ENCODE measurements at places on chromosomes 1 and 21.
A peak's percentile ranks its signal among the peaks of the same experiment; 100 is the strongest.

- no peak for ATAC-seq
These were observed 598.8 kb downstream of the PLPP3 start for GRCh38 chr1:55980582-55980981.

DNA sequence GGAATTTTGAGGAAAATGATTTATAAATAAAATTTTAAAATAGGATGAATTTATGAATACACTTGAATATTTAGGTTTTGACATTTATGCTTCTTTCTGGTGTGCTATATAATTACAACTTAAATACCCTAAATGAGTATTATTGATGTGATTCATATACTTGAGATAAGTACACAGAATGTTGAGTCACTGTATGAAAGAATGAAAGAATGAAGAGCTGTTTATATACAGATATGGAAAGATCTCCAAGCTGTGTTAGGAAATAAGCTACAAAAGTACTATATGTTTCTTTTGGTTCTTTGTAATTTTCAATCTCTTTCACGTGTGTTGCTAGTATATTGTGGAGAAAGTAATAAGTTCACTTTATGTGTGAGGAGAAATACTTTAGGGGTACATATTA is 147.2 kb downstream of the RASAL2 start:
- no peak for ATAC-seq

DNA sequence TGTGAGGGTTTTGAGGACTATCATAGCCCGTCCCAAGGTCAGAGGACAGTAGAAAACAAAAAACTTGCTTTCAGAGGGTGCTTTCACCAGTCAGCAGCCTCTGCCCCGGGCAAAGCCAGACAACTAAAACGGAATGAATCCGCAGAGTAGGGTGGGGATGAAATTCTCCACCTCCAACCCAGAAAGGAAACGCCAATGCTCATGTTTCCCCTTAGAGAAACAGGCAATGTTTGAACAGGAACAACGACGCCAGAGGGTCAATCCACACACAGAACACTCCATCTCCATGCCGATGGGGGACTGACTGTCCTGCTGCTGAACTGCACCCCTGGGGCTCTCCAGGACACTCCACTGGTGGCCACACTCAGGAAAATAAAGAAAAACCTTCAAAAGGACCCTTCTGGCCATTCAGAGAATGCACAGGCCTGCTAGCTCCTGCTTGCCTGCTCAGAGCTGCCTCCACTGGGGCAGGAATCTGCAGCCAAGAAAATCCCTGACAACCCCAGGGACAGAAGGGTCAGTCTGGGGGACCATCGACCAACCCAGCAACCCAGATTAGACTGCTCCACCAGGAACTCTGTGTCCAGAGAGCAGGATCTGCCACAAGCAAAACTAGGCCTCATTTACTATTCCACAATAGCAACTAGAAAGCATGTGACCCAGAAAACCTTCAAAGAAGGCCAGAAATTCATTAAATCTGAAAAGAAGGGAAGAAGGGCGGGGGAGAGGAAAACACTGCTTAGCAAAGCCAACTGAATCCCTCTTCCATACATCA is 116.0 kb downstream of the TOMM20 start:
- ATAC-seq: no peak

DNA sequence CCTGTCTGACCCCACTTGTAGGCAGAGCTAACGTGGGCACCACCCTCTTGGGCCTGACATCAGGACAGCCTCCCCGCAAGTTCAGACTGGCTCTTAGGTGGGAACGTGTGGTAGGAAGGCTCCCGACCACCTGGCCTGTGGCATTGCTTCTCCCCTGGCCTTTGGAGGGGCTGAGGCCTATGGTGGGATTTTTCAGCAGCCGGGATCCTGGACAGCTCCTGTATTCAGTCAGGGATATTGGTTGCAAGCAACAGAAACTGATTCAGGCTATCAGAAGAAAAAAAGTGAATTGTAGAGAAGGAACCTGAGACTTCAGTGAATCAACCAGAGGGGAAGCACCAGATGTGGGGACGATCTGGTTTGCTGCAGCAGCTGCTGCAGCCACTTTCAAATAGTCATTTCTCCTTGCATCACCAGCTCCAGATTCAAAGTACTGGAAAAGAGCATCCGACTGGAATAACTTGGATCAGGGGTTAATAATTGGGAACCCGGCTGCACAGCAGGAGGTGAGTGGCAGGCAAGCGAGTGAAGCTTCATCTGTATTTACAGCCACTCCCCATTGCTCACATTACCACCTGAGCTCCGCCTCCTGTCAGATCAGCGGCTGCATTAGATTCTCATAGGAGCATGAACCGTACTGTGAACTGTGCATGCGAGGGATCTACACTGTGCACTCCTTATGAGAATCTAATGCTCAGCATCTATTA is 5.9 kb downstream of the RNF186 start:
- no peak for ATAC-seq

DNA sequence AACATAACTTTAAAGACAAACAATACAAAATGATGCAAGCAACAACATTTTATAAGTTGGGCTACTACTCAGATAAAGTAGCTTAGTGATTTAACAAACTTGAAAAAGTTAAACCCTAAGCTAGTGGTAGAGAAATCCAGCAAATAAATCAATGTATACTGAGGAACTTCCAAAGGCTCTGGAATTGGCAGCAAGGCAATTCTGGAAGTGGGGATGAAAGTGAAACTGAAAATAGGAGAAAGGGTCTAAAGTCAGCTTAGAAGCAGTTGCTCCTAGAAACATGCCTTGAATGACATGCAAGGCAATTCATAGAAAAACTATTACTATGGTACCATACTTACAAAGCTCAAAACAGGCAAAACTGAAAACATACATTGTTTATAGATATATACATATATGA is 90.0 kb upstream of the CAMK1G start:
- ATAC-seq: no peak

GRCh38 chr1:60958001-60958400 is 124.4 kb upstream of the NFIA start:
- no peak for ATAC-seq

GRCh38 chr1:84253891-84254290 is 47.6 kb upstream of the SAMD13 start:
- peak; percentile 50 for ATAC-seq

GRCh38 chr1:45685308-45686014 is 872 bp downstream of the GPBP1L1 start:
- no peak for ATAC-seq

- no peak for ATAC-seq
These were observed 77.9 kb downstream of the PSMG1 start for GRCh38 chr21:39105341-39105765.

DNA sequence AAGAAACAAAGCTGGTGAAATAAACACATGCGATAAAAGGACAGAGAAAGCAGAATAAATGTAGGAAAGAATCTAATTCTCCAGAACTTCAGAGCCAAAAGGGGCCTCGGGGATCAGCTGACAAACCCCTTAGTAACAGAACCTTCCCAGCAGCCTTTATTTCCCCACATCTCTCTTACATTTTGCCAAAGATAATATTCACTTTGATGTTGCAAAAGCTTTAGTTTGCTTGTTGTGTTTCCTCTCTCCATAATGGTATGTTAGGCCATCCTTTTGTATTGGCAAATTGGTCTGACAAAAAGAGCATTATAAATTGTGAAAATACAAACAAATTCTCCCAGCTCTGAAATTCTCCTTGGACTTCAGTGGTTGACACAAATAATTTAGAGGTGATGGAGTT is 54.9 kb downstream of the OPTC start:
- no peak for ATAC-seq

DNA sequence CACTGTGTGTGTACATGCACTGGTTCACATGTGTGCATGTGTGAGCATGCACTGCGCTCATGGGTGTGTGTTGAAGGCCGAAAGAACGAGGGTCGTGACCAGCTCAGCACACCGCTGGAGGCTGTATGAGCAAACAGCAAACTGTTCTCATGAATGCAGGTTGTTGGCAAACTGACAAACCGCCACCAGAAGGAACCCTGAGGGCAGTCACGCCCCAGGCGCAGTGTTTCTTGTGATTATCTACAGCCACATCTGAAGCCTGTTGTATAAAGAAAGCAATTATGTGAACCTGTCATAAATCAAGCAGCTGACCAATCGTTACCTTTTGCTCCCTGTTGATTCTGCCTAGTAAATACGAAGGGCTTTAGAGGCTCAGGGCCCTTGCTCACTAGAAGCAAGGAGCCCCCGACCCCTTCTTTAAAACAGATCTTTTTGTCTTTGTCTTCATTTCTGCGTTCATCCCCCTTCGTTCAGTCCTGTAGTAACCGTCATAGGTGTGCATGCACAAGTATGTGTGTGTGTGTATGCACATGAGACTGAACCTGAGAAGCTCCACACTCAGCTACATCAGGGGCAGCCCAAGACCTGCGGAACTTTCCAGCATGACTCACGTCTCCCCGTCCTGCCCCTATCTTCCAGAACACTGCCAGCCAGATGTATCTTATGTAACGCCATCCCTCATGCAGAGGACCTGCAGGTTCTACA is 16.8 kb upstream of the RIPK4 start:
- ATAC-seq: no peak

DNA sequence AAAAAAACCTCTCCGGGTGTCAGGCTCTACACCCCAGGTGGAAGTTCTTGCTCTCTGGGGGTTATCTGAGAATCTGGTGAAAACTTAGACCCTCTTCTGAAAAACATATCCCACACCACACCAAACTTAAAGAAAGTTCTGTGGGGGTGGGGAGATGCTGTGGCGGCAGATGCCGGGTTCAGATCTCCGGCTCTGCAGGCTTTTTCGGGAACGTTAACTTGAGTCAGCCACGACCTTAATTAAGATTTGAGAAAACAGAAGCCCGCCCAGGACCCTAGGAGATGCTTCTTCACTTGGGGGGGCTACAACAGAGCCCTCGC is 2.3 kb downstream of the RCC2 start:
- no peak for ATAC-seq

DNA sequence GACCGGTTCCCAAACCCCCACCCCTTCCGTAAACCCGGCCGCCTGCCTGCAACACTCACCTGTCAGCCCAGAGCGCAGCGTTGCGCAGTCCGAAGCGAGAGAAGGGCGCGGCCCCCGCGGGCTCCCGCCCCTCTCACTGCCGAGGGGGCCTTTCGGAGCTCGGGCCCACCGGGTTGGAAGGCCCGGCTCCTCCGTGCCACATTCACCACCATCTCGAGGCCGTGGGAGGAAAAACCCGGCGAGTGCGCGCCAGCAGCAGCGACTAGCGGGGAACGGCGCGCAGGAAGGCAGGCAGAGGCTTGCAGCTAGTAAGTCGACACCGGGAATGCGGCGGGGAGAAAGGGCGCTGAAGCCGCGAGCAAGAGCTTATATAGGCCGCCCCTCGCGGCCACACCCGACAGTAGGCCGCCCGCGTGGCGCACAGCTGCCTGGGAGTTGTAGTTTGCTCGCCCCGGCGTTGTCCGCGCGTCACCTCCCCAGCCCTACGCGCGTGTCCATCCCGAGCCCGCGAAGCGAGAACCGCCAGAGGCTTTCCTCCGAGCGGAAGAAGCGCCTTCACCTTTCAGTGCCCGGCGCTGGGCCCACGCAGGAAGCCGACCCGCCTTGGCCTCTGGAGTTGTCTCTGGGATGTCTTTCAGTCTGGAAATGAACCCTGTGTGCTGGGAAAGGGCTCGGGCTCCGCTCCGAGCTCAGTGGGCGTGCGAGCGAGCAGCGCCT is 10.4 kb upstream of the RAB42 start:
- ATAC-seq: peak; percentile 99

DNA sequence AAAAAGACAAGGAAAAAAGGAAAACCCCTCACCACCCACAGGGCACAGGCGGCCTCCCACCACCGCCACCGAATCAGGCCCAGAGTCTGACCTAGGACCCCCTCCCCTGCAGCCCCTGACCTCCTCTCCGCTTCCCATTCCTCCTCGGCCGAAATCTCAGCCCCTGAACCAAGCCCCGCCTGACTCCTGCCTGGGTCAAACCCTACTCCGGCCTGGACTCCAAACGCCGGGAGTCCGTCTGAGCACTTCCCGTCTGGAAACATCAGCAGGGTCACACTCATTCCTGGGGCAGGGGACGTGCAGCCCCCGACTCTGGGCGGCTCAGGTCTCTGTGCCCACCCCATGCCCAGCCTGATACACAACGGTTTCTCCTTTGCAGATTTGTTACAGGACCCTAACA is 26.4 kb upstream of the SUMO3 start:
- ATAC-seq: no peak

DNA sequence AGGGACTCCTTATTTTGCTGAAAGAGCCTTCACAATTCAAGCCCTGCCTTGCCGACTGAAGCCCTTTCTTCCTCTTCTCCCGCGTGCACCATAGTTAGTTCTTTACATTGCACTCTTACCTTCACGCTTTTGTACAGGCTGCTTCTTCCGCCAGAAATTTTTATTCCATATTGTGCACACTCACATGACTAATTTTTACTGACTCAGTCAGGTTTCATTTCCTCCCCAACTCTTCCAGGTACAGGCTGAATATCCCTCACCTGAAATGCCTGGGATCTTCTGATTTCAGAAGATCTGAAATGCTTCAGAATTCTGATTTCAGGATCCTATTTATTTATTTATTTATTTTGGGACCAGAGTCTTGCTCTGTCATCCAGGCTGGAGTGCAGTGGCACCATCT is 172.8 kb downstream of the ZNF281 start:
- no peak for ATAC-seq

DNA sequence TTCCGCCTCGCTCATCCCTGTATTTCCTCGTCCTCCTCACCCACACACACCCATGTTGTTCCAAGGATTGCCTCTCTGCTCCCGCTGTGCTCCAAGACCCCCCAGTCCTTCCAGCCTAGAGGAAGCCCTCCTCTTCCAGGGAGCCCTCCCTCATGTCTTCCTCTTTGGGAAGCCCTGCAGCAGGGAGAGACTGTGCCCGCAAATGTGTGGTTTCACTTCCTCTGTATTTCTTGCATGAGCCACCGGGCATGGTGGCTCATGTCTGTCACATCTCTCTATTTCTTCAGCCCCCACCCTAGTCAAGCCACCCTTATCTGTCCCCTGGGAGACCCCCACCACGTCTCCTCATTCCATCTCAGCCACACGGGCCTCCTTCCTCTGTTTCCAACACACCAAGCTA is 57.5 kb upstream of the PAX7 start:
- no peak for ATAC-seq

DNA sequence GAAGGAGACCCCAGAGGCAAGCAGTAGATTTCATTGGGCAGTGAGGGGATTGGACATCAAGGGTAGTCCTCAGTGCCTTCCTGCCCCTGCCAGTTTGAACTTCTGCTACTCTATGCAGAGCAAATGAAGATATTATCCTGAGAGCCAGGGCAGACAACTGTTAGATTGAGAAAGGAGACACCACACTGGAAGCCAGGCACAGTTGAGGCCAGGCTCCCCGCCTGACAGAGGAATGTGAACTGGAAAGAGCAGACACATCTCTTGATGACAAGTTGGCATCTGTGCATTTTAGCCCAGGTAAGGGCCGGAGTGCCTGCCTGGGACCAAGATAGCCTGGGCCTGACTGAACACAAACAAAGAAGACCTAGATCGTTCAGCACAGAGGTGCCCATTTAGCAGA is 16.0 kb downstream of the SH3BGR start:
- ATAC-seq: no peak

- ATAC-seq: no peak
These were observed 4.8 kb downstream of the FAM3B start for GRCh38 chr21:41321211-41321907.

- ATAC-seq: no peak
These were observed 145.2 kb downstream of the TNR start for GRCh38 chr1:175597969-175598765.

All from gastroesophageal sphincter (tissue), 4 donors.